ENCODE measurements at places on chromosomes 11 and 22.

DNA sequence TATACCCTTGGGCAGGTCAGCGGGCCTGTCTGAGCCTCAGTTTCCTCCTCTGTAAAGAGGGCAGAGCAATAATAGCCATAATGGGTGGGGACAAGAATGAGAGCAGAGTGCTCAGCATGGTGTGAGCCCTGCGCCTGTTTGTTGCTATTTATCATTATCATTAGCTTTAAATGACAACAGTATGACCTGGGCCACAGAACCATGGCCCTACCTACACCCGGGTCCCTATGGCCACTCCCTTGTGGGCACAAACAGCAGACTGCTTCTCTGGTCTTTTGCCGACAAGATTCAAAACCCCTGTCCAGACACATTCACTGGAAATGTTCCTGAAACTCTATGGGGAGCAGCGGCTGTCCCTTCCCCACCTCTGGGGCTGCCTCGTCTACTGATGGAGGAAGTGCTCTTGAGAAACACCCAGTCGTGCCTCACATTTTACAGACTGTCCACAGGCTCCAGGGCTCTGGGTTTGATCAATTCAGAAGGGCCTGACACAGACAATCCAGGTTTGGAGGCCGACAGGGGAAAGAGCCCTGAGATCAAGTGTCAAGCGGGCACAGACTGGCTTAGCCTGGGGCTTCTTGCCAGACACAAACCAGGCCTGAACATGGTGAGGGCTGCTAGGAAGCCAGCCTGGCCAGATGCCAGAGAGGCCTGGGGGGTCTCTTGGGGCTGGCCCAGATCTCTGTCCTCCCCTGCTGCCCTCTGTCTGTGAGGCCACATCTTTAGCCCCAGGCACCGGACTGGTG is 112.5 kb upstream of the CD82 start:
- DNase-seq, result no peak

DNA sequence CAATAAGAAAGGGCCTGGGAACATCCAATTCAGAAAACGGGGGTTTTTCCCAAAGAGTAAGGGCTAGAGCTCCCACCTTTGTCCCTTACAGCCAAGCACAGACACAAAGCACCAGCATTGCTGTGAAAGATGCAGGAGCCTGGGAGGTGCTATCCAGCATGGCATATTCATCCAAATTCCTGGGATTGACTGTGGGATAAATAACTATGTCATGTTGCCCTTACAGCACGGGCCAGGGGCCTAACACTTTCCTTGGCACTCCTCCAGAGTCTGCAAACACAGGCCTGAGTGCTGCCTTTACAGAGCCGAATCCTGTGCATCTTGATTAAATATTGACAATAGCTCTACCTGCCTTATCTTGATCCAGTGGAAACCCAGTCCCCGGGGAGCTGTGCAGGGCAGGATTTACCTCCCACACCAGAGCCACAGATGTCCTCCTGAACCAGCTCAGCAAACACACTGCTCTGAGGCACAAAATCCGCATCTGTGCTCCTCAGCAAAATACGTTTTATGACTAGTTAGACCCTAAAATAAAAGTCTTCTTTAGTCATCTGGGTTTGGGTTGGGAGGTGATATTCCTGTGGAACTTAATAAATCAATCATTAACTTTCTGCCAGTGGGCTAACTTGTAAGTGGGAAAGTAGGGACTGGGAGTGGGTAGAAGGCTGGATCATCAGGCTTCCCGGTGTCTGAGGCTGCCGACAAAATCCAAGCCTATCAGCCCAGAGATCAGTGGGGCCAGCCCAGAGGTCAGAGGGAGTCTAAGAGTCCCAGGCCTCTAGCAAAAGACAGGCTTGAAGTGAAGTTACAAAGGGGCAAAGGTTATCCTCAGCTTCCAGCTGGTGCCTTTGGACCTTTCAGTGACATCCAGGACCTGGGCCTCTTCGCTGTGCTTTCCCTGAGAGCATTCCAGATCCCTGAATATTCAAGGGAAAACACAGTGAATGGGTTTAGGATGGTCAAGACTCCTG is 36.5 kb downstream of the POU2AF3 start:
- DNase-seq, result peak; percentile 81

- DNase-seq, result no peak
Measured at GRCh38 chr11:18309691-18310090, 12.2 kb downstream of the HPS5 start.

DNA sequence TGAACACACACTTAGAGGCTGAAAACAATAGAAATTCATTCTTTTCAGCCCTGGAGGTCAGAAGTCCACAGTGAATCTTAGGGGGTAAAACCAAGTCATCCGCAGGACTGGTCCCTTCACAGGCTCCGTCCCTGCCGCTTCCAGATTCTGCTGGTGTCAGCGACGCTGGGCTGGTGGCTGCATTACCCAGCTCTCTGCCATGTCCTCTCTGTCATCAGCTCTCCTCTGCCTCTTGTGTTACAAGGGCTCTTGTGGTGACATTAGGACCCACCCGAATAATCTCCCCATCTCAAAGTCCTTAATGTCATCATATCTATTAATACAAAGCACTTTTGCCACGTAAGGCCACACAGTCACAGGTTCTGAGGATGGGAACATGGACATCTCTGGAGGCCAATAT is 47.7 kb upstream of the ANO1 start:
- DNase-seq, result no peak

DNA sequence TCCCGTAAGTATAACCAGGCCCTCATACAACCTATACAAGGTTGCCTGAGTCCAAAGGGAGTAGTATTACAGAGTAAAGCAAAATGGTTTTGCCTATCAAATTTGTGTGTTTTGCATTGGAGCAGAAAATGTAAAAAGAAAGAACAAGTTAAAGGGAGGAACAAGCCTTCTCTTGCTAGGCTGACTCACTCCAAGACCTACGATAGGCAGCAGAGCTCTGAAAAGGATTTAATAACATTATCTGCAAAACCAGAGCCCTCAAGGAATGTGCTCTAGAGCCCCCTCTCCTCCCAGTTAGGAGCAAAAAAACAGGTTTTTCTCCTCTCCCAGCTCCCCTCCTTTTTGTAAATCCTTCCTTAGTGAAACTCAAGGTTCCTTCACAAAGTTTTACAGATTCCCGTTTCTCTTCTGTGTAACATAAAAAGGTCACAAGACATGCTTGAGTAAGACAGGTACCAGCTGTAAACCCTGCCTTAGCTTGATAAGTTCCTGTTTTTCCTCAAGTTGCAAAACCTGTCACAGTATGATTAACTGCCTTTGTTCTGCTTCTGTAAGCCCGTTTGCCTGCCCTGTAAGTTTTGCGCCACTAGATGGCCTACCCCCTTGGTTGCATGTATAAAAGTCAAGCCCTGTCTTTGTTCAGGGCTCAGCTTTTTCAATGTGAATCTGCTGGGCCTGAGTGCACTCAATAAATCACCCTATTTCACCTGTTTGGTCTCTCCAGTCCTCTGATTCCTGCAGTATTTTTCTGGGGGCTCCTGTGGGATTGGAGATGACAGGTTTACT is 498.2 kb downstream of the KCNA4 start:
- no peak for DNase-seq

DNA sequence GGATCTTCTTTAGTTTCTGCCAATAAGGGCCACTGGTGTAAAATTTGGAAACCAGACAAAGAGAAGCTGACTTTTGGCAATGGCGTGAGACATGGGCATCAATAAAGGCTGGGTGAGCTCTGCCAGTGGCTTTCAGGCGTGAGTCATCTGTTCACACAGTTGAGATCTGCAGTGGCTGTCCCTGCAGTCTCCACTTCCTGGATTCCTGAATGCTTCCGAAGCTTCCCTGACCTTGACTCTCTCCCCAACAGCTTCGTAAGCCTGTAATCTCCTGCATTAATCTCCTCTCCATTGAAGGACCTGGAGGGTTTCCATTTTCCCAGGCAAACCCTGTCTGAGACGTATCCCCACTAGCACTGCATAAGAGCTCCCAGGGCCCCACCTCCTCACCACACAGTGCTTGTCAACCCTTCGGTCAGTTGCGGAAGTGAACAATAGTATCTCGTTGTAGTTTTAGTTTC is 574.7 kb downstream of the TBC1D22A start:
- DNase-seq, result no peak

DNA sequence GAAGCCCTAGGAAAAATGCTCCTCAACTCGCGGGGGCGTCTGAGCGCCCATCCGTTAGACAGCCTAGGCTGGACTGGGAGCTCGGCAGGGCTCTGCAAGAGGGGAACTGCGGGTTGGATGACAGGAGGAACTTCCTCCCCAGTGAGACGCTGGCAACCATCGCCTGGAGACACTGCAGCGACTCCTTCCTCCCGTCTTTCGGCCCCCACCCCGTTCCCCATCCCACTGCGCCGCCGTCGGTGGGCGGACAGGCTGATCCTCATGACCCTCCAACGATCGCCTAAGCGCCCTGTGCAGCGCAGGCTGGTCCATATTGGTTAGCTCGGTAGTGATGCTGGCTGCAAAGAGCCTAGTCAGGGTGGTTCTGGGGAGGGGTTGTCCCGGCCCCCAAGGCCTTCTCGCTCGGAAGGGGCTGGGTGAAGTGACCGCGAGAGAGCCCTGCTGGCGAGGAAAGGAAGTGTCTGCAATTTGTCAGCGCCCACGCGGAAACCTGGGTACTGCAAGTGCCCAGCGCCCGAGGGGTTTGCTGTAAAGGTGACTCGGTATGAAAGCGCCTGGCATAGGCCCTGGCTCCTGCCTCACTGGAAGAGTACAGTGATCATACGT is 638 bp downstream of the NRGN start:
- no peak for DNase-seq

GRCh38 chr11:44179173-44179572 is 83.7 kb downstream of the EXT2 start:
- DNase-seq, result no peak

All from NCI-H2171 (cell line).